ENCODE measurements at places on chromosomes 13 and 19.

- no peak for DNase-seq
These were observed 40.7 kb downstream of the SMAD9 start for GRCh38 chr13:36879218-36879938.

- DNase-seq = no peak
These were observed 35.0 kb downstream of the VASP start for GRCh38 chr19:45542234-45542668.

DNA sequence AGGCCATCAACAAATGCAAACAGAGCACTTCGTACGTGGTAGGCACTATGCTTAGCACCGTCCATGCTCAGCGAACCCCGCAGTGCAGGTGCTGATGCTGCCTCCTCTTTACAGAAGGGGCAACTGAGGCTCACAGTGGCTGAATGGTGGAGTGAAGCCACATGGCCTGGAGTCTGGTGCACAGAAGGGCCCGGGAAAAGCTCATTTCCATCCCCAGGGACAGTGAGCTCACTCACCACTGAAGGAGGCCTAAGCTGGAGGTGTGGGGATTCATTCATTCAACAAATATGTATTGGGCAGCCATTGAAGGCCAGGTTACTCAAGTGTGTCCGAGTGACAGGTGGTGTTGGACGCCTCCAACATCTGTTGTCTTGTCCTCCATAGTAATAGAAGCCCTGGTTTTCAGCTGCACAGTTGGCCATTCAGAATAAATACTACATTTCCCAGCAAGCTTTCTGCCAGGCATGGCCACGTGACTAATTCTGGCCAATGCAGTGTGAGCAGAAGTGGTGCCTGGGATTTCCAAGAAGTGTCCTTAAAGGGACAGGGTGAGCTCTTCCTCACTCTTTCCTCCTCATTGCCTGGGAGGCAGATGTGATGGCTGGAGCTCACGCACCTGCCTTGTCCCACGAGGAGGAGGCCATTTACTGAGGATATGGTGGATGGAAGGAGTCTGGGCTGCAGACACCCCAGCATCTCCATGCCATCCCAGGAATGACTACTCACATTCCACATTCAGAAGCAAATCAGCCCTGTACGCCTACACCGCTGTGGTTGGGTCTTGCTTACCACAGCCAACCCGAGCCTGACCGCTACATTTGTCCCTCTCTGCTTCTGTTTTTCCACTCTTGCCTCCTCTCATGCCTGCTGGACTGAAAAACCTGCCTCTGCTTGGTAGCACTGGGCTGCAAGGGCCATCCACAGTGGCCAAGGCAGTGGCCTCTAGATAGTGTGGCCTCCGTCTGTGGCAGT, 2.3 kb upstream of the ZNRF4 start:
- no peak for DNase-seq

DNA sequence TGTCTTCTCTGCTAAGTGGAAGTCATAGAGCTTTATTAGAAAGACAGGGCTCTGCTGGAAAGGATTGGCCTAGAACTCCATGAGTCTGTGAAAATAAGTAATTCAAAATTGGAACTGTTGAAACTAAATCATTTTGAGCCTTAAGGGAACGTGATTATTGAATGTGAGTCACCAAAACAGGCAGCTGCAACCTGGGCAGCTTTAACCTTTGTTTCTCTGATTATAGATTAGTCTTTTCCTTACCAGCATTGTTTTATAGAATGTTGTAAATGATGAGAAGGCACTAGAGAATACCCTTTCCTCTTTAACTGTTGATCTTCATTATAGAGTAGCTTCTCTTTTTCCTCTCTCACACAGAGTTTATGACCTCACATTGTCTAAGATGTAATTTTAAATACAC, 638.8 kb upstream of the SLITRK6 start:
- DNase-seq = no peak

- no peak for DNase-seq
These were observed 14.1 kb downstream of the AP2A1 start for GRCh38 chr19:49780861-49781260.

DNA sequence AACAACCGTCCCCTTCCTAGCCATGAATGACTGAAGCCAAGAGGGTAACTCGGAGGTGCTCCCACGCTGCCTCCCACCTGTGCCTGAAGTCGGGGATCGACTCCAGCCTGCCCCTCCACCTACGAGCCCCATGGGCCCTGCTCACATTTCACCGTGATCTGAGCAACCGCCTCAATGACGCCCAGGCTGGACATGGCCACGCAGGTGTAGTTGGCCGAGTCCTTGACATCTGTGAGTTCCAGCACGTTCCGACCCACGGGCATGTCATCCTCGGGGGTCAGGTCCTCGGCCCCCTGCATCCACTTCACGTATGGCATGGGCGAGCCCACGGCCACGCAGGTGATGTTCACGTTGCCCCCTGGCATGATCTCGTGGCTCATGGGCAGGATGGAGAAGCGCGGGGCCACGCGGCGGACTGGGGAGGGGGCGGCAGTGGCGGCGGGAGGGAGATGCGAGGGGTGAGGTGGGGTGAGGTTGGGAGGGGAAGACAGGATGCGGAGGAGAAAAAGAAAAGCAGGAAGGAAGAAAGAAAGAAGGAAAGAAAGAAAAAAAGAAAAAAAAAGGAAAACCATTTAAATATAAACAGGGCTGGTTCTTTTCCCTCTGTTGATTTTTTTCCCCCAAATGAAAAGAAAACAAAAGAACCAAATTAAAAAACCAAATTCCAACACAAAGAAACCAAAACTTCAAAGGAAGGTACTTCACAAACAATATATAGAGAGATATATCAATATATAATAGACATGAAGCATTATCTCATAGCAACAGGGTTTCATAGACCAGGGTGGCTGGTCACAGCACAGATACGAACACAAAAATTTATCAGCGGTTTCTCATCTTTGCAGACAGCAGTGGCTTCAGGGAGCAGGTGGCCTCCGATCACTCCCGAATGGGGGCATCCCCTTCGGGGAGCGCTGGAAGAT, 94.7 kb downstream of the PTPRS start:
- no peak for DNase-seq

DNA sequence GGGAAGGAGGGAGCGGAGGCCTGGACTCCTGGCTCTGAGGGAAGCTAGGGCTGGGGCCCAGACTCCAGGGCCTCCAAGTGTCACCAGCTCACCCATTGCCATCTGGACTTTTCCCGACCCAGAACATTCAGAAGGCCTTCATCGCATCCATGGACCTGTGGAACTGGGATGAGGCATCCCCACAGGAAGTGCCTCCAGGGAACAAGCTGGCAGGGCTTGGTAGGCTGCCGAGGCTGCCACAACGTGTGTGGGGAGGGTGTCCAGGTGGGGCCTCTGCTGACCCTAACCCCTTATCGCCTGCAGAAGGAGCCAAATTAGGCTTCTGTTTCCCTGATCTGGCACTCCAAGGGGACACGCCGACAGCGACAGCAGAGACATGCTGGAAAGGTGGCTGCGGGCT, 767 bp downstream of the ETV2 start:
- no peak for DNase-seq

DNA sequence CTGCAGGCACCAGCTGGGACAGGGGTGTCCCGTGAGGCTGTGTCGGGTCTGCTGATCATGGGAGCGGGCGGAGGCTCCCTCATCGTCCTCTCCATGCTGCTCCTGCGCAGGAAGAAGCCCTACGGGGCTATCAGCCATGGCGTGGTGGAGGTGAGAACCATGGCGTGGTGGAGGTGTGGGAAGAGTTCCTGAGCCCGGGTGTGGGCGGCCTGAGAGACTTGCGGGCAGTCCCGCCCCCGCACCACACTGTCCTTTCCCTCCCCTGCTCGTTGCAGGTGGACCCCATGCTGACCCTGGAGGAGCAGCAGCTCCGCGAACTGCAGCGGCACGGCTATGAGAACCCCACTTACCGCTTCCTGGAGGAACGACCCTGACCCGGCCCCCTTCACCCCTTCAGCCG, 10.7 kb downstream of the APLP1 start:
- DNase-seq = no peak

DNA sequence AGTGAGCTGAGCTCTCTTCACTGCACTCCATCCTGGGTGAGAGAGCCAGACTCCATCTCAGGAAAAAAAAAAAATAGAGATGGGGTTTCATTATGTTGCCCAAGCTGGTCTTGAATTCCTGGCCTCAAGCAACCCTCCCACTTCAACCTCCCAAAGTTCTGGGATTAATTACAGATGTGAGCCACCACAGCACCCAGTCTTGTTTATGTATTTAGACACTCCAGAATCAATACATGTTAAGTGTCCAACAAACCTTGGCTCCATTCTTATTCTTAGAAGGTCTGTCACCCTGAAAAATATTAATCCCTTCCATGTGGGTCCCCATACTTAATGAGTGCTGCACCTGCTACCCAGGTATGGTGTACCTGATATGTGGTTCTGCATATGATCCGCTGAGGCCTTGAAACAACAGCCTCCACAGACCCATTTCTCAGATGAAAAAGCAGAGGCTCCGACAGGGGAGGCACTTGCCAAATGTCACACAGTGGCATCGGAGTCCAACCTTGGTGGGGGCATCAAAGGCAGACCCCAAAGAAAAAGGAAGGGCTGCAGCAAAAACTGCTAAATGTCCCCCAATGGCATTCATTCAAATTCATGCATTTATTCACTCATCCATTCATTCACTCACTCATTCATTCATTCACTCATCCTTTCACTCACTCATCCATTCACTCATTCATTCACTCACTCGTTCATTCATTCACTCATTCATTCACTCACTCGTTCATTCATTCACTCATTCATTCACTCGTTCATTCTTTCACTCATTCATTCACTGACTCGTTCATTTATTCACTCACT, 16.7 kb downstream of the TICAM1 start:
- DNase-seq = no peak

DNA sequence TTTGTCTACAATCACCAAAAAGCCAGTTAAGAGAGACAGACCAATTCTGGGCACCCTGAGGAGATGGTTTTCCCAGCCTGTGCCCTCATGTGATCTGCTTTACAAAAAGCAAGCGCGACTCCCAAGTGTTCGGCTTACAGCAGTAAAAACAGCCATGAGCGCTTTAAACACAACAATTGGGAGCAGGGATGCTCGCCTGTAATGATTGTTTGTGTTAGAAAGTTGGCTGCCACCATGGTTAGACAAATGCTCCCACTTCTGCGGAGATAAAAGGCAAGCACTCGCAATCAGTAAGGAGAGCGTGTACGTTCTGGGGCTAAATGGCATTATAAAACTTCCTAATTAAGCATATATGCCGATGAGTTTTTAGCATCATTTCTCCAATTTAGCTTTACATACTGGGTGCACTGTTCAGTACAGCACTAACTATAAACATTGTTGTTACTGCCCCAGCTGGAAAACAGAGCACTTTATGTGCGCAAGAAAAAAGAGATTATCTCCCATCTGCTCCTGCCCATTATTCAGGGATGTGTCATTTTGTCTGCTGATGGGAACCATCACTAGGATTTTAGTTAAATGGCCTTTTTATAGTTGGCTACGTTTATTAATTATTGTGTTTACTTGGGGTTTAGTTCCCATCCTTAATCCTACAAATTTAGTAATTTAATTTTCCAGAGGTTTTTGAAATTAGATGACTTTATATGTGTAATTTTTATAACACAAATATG, 309.3 kb upstream of the MAB21L1 start:
- DNase-seq = no peak

DNA sequence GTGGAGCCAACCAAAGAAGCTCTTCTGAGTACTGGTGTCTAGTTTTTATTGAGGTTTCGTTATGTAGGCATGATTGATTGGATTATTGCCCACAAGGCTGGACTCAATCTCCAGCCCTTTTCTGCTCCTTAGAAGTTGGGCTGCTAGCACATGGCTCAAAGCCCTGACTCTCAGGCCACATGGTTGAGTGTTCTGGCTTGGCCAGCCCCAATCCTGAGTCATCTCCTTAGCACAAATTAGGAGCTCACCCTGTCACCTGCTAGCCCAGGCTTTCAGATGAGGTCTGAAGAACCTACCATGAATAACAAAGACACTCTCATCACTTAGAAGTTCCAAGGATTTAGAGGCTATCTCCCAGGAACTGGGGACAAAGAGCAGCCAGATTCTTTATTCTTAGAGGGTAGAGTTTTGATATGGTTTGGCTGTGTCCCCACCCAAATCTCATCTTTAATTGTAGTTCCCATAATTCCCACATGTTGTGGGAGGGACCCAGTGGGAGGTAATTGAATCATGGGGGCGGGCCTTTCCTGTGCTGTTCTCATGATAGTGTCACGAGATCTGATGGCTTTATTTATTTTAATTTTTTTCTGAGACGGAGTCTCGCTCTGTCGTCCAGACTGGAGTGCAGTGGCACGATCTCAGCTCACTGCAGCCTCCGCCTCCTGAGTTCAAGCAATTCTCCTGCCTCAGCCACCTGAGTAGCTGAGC, 11.3 kb downstream of the DPY19L3 start:
- no peak for DNase-seq

GRCh38 chr13:98368019-98368418, 190.9 kb upstream of the RNF113B start:
- DNase-seq = no peak

DNA sequence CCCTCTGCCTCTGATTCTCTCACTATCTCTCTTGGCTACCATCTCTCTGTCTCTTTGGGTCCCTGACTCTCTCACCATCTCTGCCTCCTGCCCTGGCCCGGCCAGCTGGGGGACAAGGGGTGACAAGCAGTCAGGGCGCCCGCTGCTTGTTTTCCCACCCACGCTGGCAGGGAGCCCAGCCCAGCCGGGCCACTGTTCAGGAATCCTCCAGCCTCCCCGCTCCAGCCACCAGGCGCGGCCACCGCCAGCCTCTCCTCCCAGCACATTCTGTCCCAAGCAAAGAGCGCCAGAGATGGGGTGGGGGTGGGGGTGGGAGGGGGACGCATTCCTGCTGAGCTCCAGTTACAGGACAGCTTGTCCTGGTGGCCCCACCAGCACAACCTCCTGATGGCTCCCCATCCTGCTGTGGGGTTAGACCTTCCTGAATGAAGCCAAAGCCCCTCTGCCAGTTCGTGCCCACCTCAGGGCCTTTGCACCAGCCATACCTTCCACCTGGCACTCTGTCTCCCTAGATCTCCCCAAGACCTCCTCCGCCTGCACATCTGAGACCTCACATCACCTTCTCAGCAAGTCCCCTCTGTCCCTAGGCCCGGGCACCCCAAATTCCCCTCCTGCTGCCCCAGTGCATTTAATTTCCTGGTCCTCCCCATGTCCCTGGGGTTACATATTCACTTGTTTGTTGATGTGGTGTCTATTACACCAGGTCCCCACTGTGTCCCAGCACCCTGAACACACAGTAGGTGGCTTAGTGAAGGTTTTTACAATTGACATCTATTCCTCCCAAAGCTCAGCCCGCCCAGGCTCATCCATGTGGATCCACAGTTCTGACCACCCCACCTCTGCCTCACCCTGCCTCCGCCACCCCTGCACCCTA, 12.5 kb downstream of the ARRDC2 start:
- no peak for DNase-seq

Data from stimulated activated naive CD4-positive, alpha-beta T cell (primary cell).